ENCODE measurements at places on chromosomes 12 and 14.

- no peak for DNase-seq
These were observed 7.0 kb upstream of the ATXN2 start for GRCh38 chr12:111605911-111606766.

DNA sequence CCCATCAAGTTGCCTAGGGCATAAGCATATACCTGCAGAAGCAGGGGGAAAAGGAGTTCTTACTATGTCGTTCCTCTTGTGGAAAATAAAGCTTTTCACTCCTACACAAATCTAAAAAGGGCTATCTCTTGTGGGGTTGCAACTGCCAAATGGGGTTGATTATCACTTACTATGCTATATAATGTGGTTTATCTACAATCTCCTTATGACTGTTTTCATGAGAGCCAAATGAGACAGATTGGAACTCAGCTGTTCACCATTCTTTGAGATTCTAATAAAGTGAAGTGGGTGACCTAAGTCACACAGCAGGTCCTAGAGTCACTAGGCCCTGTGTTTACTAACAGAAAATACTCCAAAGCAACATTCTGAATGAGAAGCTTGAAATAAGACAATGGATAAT is 47.7 kb downstream of the CIT start:
- DNase-seq, result no peak

DNA sequence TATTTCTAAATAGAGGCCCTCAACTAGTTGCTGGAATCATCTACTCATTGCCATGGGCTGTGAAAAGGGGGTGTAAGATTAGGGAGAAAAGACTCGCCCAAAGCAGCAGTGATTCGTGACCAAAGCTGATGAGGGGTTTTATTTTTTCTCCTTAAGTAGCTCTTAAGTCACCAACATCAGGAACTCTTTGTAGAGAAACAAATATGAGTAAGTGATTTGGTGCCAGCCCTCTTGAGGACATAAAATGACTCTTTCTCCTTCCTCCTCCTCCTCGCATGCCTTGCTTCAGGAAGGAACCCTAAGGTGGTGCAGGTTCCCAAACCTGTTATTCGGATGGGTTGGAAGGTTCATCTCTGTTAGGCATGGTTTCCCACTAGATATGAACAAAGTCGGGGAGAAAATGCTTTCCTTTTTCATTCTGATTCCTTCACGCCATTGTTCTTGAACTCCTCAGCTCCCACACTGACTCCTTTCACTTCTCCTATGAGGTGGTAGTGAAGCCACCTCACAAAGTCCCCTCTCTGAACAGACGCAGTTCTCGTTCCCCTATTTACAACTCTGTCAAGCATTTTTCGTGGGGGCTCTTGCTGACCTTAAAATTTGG is 113.4 kb downstream of the ETV6 start:
- no peak for DNase-seq

DNA sequence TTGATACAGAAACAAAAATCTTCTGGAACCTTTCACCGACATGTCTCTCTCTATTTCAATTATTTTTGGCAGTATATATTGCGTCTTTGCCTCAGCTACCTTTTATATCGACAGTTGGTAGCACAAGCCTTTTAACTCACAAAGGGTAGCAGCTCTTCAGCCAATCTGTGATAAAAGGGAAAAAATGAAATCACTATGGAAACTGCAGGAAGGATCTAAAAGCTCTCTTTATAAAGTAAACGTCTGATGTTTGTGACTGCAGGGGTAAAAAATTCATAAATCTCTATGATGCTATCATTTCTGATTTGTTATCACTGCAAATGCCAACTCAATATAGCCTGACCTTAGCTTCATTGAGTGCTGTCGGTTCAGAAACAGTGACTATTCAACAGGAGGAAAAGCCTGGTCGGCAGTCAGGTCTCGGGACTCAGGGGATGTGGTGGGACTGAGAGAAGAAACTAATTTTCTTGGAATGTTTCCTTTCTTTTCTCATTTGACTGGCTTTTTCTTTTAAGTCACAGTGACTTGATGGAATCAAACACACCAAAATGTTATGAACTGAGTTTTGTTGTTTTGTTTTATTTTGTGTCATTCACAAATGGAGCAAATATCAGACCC is 5.9 kb upstream of the RMST start:
- no peak for DNase-seq

DNA sequence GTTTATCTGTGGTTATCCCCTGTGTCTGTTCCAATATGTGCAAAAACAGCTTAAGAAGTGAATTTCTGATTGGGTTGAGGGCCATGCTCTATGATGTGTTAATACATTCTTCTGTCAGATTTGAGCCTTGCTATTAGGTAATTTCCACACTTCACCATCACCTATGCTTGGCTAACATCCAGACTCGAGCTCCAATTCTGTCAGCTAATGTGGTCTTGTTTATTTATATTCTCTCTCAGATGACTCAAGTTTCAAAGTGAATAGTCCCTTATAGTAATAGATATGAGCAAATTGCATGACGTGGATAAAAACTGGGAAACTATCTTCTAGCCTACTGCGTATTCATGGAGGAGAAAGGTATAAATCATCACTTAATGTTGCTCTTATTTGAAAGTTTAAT is 451.3 kb downstream of the SNAPC1 start:
- peak; percentile 2 for DNase-seq

DNA sequence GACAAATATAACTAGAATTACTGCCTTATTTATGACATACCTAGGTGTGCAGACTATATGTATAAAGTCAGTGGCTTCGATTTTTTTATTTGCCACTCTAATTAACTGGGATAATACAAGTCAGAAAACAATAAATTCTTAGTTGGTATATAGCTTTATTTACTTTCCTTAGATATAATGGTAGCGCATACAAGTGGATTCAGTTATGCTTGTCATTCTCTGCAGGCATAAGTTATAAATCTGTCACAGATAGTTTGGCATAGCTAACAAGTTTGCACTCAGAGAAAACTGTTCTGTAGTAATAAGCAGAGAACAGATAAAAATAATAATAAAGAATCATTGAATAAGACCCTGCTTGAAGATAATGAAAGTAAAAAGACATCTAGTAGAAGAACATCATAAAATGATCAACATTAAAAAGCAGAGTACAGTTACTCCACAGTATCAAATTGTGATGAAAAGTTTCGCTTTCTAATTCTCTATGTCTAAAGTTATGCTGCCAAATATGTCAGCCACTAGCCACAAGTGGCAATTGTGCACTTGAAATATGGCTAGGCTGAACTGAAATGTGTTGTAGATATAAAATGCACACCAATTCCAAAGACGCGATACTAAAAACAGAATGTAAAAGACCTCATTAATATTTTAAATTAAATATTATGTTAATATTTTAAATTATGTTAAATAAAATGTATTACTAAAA is 224.1 kb downstream of the SLC25A21 start:
- no peak for DNase-seq

DNA sequence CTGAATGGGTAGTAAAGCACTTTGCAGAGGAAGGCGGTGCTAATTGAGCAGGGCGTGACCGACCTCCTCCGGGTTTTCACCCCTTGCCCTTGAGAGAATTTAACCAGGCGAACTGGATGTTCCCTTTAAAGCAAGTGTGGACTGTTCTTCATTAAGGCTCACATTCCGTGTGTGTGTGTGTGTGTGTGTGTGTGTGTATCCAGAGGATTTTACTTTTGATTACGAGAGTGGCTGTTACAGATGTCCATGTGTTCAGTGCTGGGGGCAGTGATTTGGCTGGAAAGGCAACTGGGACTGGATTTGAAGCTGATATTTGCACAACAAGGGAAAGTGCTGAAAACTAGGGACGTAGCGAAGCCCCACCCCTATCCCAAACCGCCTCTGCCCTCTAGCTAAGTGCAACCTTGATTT is 2.2 kb downstream of the TMEM132C start:
- no peak for DNase-seq

DNA sequence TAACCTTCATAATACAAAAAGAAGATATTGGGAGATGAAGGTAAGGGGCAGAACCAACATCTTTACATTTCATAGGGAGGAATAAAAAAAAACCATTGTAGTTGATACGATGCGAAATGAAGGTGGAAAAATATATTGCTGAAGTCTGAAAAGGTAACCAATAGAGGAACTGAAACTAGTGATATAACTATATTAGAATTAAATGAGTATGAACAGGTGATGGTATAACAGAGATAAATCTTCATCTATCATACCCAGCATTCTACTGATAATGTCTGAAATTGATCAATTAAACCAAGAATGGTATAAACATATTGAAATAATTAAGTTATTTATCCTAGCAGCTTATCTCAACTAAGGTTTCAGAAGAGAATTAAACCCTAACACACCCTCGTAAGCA is 332.1 kb downstream of the NELL2 start:
- DNase-seq, result no peak

- DNase-seq, result no peak
These were observed 1500.7 kb upstream of the FLRT2 start for GRCh38 chr14:84029246-84029645.

DNA sequence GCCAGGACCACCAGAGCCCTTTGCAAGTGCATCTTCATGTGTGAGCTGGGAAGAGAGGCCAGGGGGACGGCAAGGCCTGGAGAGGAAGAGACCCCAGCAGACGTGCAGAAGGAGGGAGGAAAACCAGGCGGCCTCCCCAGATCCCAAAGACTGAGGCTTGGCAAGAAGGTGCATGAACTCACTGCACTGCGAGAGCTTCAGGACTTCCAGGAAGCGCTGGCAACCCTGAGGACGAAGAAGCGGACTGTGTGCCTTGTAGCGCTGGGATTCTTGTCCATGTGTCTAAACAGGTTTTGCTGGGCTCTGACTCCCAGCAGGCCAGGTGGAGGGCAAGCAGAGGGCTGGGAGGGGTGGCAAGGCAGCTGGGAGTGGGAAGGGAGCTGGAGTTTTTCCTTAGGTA is 939 bp downstream of the TGFB3 start:
- DNase-seq, result peak; percentile 36

- DNase-seq, result no peak
These were observed 74.8 kb downstream of the LGMN start for GRCh38 chr14:92673601-92674150.

- DNase-seq, result peak; percentile 80
These were observed 7.5 kb upstream of the KRT1 start for GRCh38 chr12:52687497-52688385.

GRCh38 chr12:126895951-126896913 is 1370.7 kb upstream of the TMEM132C start:
- DNase-seq, result no peak
